ENCODE measurements at places on chromosomes 4 and X.
A peak's percentile ranks its signal among the peaks of the same experiment; 100 is the strongest.

GRCh38 chr4:187865914-187866313, 129.7 kb upstream of the ZFP42 start:
- DNase-seq, result no peak

- no peak for DNase-seq
These were observed 552.6 kb upstream of the INTU start for GRCh38 chr4:127080141-127080540.

DNA sequence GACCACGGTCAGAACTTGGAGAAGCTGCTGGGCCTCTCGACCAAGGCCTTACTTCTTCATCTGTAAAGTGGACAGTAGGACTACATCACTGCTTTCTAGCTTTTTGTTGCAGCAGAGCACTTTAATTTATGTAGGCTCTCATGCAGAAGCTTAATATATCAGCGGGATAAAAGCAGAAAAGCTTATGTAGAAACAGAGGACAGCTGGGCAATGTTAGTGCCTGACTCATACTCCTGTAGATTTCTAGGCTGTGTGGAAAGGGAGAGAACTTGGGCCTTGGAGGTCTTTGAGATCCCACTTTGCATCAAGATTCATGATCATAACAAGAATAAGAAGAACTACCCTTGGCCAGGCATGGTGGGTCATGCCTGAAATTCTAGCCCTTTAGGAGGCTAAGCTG, 91.2 kb downstream of the ARHGAP10 start:
- peak; percentile 22 for DNase-seq

DNA sequence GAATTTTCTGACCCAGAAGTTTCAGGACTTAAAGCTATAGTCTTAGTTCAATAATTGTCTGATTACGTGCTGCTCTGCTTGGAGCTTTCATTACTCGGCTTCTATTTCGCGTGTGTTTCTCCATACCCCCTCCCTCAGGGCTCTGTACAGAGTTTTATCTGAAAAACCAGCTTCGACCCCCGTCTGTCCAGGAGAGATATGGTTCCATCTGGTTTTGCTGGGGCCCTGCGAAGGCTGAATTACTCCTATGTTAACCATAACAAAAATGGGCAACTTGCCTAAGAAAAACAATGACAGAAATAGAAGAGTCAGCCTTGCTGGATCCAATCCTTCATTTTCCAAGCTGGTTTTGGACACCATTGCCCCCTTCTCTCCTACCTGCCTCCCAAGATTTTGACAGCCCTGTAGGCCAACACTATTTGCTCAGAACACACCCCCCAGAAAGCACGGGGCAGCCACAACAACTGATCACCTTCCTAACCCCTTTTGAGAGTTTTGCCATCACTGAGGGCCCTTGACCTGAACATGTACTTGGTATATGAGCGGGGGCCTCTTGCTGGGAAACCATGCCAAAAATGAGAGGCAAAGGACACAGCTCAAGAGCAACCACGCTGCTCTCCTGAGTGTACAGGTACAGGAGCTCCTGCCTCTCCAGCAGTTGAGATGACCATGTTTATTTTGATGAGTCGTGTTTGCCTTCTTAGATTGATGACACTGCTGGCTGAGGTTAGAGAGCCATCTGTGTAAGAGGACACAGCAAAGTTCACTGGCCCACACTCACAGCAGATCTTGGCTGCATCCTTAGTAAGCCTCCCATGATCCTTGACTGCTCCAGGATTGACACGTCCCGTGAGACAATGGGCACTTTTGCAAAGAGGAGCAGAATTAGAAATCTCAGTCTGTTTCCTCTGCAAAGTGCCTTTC, 36.2 kb upstream of the ATP6AP2 start:
- DNase-seq, result peak; percentile 10

DNA sequence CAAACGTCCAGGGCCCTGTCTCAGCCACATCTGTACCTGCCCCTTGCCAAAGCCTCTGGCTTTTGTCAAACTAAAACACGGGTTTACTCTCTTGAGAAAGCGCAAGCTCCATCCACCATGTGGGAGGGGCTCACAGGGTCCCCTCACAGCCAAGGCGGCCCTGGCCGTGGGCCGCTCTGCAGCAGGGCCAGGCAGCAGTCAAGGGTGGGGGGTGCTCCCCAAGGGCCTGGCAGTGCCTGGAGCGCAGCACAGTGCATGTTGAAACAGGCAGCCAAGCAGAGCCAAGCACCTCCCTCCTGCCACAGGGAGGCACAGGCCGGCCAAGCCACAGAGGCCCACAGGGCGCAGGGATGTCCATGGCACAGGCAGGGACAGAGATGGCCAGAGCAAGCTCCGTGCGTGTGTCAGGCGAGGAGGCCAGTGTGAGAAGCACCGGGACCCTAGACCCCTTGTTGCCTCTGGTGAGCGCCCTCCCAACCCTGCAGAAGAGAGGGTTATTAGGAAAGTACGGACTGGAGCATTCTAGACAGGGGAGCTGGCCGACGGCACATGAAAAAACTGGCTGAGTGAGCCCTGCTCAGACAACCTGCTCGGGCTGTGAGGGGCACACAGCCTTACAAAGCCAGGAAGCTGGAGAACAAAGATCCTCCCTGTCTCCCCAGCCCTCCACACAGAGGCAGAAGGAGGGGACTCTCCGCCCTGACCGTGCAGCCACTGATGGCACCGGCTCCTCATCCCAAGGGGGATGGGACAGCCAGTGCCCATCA, 39.0 kb downstream of the FAM53A start:
- DNase-seq, result no peak

GRCh38 chrX:152907084-152907651, 9.3 kb downstream of the ZNF185 start:
- peak; percentile 36 for DNase-seq

DNA sequence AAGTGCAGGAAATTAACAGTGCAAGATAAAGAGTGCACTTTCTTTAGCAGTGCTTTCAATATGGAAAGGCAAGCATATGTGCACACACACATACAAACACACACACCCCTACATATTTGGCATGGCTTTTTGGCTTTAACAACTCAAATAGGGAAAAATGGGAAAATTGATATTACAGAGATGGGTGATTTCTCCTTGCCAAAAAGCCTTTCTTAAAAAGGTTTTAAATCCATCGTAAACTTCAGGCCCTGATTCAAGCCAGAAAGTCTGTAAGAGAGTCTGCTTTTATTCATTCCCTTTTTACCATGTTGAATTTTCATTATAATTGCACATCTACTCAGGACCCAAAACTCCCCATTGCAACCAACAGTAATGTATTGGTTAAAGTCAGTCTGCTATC, 612.0 kb upstream of the ACTRT1 start:
- no peak for DNase-seq

- DNase-seq, result no peak
These were observed 89.1 kb downstream of the CLCN4 start for GRCh38 chrX:10245886-10246285.

DNA sequence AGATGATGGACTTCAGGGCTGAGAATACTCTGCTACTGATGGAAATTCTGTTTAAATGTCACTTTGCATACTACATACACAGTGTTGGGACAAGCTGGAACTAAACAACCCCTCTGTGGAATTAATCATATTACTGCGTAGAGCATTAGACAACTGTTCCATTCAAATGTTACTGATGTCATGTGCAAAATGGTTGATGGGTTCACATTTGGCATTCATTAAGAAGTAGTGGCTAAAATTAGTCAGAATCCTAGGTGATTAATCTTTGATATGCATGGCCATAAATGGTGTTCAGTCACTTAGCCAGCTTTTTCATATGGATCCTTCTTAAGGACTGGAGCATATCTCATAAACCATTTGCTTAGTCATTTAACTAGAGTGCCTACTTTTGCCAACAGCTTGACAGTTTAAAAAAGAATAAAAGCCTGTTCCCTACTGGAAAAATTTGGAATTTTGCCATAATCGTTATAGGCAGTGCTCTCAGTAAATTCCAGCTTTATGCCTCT, 105.2 kb downstream of the RNF150 start:
- peak; percentile 98 for DNase-seq

- DNase-seq, result no peak
These were observed 42.1 kb downstream of the TRIM61 start for GRCh38 chr4:164935363-164935762.

- peak; percentile 11 for DNase-seq
These were observed 309.8 kb upstream of the GALNT7 start for GRCh38 chr4:172858731-172859230.

DNA sequence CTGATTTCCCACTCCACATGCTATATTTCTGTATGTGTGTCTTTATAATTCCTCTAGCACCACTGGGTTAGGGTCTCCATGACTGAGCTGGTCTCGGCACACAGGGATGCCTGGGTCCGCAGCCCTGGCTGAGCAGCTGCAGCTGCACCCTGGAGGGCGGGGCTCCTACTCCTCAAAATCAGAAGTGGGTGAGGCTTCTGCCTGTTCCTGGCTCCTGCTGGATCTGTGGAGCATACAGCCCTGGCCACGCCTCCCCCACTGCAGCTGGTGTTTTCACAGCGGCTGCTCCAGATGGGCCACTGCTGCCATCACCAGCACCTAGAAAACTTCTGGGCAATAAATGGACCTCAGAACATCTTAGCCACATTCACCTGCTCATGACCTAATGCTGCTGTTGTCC, 30.9 kb downstream of the SPCS3 start:
- DNase-seq, result no peak

GRCh38 chrX:9207142-9207541, 173.2 kb upstream of the FAM9B start:
- DNase-seq, result no peak

- DNase-seq, result no peak
These were observed 851.6 kb downstream of the CENPC start for GRCh38 chr4:66693694-66694093.

GRCh38 chrX:3584415-3584996, 128.9 kb downstream of the PRKX start:
- no peak for DNase-seq

- peak; percentile 47 for DNase-seq
These were observed 1829.0 kb upstream of the PCDH7 start for GRCh38 chr4:28890949-28891775.

DNA sequence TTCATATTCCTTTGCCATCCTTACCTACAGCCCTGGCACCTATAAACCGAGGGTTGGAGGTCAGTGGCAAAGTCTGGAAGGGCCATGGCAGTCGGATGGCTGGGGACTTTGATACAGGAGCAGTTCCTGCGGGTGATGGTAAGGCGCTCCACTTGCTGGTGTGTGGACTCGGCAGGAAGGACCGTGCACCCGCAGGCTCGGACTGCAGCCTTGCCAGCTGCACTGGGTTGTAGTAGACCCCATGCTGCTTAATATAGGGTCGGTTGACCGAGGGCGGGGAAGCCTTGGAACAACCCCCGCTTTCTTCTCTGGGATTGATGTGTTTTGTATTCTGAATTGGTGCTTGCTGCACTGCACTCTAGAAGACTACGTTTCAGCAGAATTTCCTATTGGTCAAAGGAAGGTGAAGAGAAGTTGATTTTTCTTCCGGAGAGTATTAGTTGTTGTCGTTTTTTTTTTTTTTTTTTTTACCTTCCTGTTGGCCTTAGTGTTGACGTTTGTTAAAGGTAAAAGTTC, 638 bp downstream of the BLTP1 start:
- peak; percentile 15 for DNase-seq

DNA sequence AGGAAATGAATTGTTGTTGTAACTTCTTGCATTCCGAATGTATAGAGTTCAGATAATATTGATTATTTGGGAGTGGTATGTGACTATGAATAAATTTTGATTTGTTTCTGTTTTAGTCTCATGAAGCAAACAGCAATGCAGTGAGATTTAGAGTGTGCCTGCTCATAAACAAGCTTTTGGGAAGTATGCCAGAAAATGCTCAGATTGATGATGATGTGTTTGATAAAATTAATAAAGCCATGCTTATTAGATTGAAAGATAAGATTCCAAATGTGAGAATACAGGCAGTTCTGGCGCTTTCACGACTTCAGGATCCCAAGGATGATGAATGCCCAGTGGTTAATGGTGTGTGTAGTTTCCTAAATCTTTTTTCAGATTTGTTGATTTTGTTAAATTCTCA, 2.0 kb downstream of the NCAPG start:
- no peak for DNase-seq

- DNase-seq, result peak; percentile 98
These were observed 364.6 kb upstream of the NOCT start for GRCh38 chr4:138650929-138651448.

- DNase-seq, result peak; percentile 57
These were observed 557.7 kb upstream of the TENM3 start for GRCh38 chr4:181685461-181685860.

DNA sequence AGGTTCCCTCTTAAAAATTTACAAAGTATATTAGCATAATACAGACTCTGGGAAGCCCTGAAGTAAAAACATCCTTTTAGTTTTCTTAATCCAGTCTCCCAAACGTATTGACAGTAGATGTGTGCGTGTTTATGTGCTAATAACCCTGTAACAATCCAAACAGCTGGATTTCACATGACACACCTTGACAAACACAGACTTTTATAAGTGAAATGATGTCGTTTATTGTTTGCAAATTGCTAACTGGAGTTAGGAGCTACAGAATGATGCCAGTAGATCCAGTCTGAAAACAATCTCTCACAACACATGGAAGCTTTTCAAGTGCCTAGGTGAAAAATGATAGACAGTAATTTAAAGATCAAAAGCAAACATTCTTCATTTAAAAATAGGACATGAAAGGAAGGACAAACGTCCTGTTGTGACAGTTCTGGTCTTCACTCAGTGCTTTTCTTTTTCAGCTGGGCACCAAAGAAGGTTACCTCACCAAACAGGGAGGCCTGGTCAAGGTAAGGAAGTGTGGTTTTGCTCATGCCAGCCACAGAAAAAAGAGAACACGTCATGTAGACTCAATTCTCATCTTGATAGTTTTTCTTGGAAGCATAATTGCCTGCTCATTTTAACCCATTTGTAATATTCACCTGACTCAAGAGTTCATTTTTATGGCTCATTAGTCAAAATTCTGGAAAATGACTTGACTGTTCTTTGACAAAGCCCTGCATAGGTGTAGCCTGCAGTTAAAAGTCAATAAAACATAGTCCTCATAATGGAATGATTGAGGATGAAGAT, 32.9 kb downstream of the LAMTOR3 start:
- DNase-seq, result no peak

DNA sequence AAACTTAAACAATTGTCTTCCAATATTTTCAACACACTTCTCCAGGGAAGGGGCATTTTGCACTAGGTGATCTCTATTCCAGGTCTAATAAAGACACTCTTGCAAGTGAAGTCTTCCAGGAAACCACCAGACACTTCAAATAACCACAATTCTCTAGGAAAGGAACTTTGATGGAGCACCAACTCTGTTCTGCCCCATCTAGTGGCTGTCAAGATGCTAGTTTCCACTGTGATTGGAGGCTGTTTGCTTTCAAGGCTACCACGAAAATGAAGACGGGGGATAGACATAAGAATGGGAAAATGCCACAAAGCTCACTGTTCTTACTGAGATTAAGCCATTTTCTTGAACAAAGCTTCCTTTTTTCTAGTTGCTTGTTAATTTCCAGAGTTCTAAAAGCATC, 100.6 kb upstream of the F9 start:
- DNase-seq, result peak; percentile 1

All from fibroblast of upper back skin (primary cell).